ENCODE measurements at places on chromosomes 12 and 14.

DNA sequence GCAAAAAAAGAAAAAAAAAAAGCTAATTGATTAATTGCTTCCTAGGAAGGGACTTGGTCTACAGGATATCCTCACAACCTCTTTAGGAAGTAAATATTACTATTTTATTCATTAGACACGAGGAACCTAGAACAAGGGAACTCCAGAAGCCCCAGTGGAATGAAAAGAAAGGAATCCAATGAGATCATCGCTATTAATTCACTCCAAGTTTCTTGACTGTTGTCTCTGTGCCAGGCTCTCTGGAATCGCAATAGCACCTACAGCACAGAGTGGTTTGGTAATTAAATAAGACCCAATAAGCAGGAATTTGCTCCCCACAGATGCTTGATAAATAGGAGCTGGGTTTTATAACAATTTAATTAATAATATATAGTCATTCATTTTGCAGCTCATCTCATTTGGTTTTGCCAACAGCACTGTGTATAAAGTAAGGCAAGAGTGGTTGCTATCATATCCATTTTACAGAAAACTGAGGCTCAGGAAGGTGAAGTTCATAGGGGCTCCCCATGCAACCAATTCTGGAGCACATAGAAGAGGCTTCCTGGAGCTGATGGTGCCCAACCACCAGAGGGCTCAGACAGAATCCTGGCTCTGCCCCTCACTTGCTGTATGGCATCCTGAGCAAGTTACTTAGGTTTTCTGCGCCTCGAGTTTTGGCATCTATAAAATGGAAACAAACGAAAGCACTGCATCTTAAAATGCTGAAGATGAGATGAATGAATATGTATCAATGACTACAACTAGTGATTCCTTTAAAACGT lies 420.2 kb downstream of the MED13L start:
- no peak for DNase-seq

GRCh38 chr14:96198430-96199130 lies 6.1 kb upstream of the BDKRB2 start:
- DNase-seq = no peak

DNA sequence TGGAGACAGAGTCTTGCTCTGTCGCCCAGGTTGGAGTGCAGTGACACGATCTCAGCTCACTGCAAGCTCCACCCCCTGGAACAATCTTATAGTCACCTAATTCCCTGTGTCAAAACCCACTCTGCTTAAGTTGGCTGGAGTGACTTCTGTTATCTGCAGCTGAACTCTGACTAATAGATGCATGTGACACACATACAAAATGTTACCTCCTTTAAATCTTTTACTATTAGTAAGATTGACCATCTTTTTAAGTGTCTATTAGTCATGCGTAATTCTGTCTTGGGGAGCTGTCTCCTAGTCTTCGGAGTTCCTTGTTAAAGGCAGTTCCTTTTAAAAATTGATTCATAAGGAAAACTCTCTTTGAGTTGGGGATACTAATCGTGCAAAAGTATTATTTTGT lies 7.4 kb downstream of the IFI27L1 start:
- no peak for DNase-seq

DNA sequence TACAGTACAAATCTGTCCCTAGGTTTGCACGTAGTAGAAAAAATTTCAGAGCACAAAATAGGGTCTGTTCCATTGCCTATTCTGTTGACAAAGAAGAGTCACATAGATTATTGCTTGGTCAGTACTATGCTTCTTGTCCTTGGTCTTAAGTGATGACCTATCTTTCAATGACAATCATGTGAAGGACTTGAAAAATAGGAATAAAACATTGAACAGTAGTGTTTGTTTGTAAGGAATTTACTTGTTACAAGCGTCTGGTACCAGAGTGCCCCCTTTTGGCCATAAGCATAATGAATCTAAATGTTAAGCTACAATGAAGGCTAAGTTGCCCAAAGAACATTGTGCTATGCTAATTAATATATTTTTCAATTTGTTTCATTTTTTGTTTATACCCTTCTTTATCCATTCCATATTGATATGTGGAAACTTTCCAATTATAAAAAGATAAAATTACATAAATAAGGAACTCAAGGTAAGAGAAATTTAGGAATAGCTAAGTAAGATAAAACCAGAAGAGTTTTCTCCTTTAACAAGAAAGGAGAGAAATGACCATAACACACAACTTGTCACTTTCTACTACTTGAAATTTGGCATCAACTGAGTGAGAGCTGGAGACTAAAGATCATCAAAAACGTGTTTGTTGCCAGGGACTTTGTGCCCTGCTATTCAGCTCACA lies 204.7 kb downstream of the EPS8 start:
- no peak for DNase-seq

DNA sequence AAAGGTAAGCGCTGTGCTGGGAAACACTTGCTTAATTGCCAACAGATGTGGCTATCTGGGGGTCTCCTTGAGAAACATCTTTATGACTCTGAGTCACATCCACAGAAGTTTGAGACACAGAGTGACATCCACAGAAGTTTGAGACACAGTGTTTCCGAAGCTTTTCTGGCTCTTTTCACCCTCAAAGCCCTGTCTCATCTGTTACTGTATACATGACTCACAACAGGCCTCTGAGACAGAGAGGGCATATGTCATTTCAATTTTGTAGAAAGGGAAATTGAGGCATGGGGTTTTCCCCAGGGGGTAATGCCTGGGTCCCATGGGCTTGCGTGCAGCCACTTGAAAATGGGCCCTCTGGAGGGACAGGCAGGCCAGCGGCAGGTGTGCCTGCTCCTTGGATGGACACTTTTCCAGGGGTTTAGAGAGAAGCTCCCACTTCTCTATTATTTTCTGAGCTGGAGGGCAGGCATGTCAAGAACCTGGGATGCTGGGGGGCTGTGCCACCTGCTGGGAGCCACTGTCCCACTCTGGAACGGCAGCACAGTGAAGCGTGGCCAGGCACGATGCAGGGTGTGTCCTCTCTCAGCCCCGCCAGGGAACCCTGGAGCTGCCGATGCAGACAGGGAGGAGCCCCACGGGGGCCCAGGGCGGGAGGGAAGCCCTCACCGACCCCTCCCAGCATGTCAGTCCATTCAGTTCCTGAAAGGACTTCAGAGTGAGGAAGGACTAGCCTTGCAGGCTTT lies 111.3 kb upstream of the FKBP4 start:
- no peak for DNase-seq

GRCh38 chr12:117789195-117789912 lies 179.4 kb downstream of the KSR2 start:
- DNase-seq = no peak

DNA sequence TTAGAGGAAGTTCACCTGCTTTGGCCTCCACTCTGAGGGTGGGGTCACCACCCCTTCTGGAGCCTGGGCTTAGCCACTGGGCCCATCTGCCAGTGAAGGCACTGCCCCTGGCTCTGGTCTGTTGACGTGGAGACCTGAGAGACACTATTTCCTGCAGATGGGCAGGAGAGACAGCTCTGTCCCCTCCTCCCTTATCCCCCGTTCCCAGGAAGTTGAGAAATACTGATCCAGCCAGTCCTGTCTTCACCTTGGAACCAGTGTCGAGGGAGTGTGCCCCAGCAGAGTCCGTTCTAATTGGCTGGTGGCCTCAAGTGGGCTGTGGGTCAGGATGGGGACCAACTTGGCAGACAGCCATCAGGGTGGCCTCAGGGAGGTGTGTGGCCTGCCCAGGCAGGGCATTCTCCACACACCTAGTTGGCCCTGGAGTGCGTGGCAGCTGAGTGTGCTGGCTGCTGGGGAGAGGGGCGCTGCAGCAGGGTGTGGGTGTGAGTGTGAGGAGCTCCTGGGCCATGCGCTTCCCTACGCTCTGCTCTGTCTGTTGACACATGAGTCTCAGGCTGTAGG lies 25.4 kb downstream of the CLSTN3 start:
- no peak for DNase-seq

- DNase-seq = no peak
These were observed 163.7 kb downstream of the MYRFL start for GRCh38 chr12:69988481-69989321.

DNA sequence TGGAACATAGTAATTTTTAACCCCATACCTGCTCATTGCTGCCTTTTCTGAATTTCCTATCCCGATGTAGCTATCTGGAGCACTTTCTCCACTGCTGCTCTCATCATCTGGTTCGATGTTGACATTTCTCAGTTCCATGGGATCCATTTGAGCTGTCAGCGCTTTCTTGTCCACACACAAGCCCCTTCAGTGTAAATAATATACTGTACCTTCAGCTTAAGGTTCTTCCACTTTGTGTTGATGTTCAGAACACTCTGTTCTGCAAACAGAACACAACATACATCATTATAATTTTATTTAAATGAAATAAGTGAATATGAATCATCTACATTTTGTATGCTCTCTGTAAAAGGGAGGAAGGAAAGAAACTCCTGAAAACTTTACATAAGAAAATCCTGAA lies 32.9 kb downstream of the SLC38A4 start:
- DNase-seq = no peak

DNA sequence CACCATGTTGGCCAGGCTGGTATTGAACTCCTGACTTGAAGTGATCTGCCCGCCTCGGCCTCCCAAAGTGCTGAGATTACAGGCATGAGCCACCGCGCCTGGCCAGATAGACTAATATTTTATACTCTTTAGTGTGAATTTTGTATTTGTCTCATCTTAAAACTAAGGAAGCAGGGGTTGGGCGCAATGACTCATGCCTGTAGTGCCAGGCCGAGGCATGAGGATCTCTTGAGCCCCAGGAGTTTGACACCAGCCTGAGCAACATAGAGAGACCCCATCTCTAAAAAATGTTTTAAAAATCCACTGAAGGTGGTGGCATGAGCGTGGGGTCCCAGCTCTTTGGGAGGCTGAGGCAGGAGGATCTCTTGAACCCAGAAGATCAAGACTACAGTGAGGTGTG lies 9.0 kb downstream of the DYNC1H1 start:
- DNase-seq = no peak

GRCh38 chr12:60501124-60501729 lies 905.4 kb downstream of the SLC16A7 start:
- no peak for DNase-seq

GRCh38 chr14:30994681-30995620 lies 30.5 kb upstream of the AP4S1 start:
- DNase-seq = no peak

- DNase-seq = no peak
These were observed 27.4 kb upstream of the METAP2 start for GRCh38 chr12:95446506-95446900.

DNA sequence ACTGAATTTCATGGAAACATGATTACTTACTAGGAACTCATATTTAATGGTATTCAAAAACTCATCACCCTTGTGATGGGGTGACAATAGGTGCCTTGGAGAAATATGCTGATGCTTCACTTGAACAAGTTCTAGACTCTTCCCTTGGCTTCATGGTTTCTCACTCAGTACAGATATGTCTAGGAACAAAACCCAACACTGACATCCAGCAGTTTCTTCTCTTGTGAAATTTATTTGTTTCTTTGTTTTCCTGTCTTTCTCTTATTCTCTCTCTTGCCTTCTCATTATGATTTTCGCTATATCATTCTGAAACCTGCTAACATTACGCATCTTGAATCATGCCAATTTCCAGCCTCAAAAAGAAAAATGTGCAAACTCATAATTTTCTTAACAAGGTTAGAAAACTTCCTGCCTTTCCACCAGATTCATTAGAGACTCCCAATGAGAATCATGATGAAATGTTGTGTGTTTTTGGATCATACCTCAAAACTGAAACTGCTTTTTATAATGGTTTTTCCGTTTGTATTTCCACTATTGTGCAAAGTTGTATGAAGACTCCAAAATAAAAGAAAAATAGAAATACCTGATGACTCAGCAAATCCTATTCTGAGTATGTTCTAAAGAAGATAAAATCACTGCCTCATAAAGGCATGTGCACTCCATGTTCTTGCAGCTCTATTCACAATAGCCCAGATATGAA lies 1021.5 kb downstream of the TMEM121 start:
- DNase-seq = no peak

GRCh38 chr12:120408771-120409170 lies 29.1 kb upstream of the COX6A1 start:
- no peak for DNase-seq

GRCh38 chr14:50521912-50522341 lies 10.4 kb downstream of the MAP4K5 start:
- no peak for DNase-seq

- no peak for DNase-seq
These were observed at the start of gene ANHX for GRCh38 chr12:133235401-133236112. ANHX (minus strand) TSS chr12:133235877; CDS start chr12:133234356, 1,521 bp downstream.

GRCh38 chr12:105915997-105916759 lies 222.6 kb downstream of the NUAK1 start:
- DNase-seq = no peak

GRCh38 chr12:16154990-16155389 lies 122.5 kb downstream of the SLC15A5 start:
- no peak for DNase-seq

DNA sequence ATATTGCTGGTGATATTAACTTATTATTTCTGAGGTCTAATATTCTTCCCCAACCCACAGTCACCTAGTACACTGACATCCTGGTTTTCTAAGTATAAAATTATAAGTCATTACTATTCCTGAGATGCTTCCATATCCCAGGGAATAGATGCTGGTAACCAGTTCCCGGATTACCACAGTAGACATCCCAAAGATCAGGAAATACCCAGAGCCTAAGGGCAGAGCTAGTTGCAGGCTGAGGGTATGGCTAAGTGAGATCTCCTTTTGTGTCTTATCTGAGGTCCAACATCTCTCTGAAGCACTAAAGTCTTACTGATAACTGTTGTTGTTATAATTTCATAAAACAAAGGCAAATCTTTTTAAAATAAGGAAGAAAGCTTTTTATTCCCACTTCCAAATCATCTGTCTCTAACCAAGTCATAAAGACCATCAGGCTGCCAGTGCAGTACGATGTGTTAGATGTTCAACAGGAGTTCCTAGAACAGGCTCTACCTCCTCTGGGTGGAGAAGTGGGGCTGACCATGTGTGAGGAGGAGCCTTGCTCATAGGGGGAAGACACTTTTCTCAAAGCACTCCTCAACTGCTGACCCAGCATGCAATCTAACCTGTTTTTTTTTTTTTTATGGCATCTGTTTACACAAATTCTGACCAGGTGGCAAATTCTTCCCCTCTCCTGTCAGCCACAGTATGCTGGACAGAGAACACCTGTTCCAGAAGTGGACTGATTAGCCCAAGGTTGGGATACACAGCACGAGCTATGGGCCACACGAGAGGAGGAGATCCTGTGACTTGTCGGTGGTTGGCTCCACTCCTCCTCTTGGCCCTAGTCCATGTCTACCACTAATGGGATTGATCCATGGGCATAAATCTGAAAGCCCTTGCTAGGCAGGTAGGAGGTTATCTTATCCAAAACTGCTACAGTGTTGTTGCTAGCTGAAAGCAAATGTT lies 16.1 kb upstream of the GRIP1 start:
- no peak for DNase-seq

DNA sequence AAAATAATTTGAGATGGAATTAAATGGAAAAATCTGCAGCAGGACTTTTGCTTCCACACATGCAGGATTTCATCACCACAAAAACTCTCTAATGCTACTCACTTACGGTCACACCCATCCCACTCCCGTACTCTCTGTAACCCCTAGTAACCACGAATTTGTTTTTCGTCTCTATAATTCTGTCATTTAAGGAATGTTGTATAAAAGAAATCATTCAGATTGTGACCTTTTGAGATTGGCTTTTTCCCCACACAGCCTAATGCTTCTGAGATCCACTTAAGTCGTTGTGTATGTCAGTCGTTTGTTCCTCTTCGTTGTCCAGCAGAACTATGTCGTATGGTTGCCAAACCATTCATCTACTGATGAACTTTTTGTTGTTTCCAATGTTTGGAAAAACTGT lies 19.8 kb upstream of the PZP start:
- DNase-seq = no peak

- no peak for DNase-seq
These were observed 251.0 kb upstream of the SFSWAP start for GRCh38 chr12:131459773-131460365.

- no peak for DNase-seq
These were observed 63.0 kb upstream of the HMGA2 start for GRCh38 chr12:65761301-65761700.
